ENCODE measurements at places on chromosomes 5 and 9.

- DNase-seq, result no peak
These were observed 733.4 kb downstream of the TLE4 start for GRCh38 chr9:80305136-80305535.

DNA sequence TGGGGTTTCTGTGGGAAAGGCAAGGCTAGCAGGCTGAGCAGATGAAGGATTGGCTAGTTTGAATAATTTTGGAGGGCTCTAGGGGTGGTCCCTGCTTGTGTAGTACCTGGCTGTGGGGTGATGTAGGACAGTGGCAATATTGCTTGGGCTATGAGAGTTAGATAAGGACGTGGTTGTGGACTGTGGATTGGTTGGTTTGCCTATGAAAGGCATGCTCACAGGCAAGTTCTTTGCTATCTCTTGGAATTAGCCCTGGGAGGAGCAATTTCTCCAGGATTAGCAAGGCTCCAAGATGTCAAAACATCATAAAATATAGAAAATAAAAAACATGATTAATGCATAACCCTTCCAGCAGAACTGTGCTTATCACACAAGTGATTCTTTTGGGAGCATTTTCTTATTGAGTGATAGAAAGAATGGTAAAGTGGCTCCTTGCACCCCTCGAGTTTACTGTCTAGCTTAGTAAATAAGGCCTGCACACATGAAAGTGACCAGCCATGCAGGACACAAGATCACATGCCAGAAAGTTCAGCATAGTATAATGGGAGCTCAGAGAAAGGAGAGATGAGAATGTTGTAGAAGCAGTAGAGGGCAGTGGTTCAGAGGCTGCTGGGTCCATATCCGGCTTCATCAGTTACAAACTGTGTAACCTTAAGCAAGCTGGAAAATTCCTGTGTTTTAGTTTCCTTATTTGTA lies 13.8 kb downstream of the AOPEP start:
- DNase-seq, result no peak

- DNase-seq, result no peak
These were observed 34.0 kb upstream of the NCS1 start for GRCh38 chr9:130138171-130138653.

DNA sequence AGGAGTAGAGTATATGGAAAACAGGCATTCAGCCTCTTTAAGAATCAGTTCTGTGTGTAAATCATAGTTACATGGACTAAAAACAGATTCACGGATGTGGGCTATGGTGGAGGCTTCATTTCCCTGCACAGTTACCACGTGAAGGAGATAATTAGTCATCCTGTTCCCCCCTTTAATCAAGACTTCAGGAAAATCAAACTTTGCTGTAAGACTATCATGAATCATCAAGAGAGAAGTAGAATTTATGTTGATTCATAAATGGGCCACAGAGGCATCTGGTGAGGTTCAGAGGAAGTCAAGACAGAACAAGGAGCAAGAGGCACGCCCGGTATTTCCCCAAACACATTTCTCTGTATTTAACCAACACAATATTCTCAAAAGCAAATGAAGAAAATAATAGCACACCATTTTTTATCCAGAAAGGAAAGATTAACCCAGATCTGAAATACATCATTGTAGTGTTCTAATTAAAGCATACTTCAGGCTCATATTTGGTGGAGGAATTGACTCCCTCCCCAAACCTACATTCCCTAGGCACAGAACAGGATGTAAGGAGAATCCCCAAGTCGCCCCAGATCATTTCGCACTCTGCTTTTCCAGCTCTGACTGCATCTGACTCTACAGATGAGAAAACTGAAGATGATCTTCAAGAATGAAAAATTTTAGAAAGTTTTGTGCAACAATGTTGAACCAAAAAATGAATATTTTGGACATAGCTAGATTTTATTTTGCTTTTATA lies 175.8 kb upstream of the GAS1 start:
- DNase-seq, result no peak

DNA sequence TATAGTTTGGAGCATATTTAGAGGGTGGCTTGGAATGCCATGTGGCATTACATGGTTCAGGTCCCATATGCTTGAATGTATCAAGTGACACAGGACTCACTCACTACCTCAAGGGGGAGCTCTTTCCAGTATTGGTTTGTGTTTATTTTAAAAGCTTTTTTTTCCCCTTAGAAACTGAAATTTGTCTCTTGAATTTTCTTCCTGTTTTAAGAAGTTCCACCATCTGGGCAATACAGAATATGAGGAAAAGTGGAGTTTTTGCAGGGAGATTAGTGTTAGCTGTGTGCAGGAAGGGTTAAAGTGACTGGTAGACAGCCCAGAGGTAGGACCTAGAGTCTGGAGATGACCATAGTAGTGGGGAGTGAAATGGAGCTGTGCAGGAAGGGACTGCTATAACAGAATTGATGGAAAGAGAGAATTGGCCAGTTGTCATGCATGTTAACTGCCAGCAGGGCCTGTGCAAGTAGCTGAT lies 36.6 kb downstream of the CTNNA1 start:
- DNase-seq, result no peak

- DNase-seq, result no peak
These were observed 51.1 kb upstream of the CTNND2 start for GRCh38 chr5:11955331-11955730.

DNA sequence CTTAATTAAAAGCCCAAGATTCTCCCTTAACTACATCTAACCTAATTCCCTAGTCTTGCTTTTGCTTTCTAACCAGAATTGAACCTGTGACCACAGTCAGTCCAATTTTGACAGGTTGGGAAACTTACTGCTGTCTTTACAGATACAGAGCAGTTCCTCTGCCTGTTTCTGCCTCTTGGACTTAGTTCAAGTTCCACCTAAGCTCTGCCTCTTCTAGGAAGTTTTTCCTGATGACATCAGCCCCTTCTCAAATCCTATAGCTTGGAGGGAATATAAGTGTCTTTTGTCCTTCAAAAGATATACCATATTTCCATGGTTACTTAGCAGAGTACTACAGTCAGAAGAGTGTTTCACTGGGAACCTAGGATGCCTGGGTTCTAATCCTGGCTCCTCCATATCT lies 31.7 kb downstream of the BRINP1 start:
- no peak for DNase-seq

DNA sequence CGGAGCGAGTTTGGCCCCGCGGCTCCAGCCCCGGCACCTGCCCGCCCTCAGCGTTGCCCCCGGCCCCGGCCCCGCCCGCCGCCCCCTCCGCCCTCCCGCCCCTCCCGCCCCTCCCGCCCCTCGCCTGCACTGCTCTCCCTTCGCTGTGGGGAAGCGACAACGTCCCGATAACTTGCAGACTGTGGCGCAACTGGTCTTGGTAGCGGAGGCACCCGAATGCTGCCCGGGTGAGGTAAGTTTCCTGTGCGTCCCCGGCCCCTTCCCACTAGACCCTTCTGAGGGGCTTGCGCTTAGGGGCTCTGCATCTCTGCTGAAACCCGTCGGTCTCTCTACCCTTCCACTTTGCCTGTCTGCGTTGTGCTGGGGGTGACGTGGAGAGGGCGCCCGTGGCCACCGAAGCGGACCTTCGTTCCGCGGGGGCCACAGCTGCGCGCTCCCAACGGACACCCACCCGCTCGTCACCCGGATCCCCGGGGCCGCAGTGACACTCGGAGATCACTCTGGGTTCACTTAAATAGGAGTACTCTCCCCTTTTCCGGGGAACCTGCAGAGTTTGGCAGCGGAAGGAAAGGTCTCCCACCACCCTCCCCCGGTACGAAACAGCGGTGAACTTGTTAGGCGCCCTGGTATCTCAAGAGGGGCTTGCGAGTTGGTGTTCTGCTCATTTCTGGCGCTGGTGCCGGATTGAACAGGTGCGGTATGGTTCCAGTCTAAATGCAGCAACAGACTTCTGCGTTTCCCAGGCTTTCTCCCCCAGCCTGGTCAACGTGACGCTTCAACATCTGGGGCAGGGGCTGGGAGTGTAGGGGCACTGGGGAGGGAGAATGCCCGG lies 707 bp downstream of the PIP5K1B start:
- DNase-seq, result no peak

DNA sequence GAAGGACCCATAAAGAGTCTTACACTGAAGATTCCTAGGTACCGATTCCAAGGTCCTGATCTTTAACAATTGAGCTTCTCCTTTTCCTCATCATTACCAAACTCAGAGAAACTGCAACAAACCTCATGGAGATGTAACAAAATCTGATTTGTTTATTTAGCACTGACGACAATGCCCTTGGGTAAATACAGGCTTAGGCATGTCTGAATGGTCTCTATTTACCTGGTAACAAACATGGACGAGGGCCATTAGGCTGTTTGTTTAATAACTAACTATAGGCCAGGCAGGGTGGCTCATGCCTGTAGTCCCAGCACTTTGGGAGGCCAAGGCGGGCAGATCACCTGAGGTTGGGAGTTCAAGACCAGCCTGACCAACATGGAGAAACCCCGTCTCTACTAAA lies 333.3 kb downstream of the AGTPBP1 start:
- DNase-seq, result no peak

DNA sequence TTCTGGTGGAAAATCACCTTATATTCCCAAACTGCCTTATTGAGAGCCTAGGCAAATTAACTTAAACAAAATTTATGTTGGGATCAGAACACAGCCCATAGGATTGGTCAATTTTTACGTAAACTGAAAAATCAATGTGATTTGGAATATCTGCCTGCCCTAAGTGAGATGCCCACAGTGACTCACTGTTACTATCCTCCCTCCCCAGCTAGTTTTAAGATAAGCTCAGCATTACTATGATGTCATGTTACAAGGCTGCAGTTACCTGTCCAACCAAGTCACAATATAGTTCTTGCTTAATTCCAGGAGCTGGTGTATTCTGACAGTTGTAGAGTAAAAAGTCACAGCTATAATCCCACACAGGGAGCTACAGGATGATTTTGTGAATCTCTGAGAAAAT lies 23.1 kb downstream of the SKP1 start:
- DNase-seq, result no peak
